ENCODE measurements at places on chromosomes 4 and X. TPM values are rescaled to one million over a fixed set of nuclear protein-coding genes. Genes with fewer than 3 reads are reported as not detected.

Gene RBMXL3
- total RNA-seq, result not detected

GRCh38 chr4:181845617-181846016, 397.6 kb upstream of the TENM3 start:
- DNase-seq, result no peak

Gene GLOD5
- total RNA-seq, result not detected

DNA sequence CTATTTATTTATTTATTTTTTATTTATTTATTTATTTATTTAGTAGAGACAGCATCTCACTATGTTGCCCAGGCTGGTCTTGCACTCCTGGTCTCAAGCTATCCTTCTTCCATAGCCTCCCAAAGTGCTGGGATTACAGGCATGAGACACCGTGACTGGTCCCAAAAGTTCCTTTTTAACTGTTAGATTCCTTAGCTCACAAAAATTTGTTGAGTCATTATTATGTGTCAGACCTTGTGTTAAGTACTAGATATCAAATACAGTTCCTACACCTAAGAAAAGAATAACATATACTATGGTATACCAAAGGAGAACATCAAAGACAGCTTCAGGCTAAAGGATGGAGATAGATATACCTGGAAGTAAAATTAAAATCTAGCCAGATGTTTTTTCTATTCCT, 11.6 kb downstream of the FGA start:
- DNase-seq, result no peak

DNA sequence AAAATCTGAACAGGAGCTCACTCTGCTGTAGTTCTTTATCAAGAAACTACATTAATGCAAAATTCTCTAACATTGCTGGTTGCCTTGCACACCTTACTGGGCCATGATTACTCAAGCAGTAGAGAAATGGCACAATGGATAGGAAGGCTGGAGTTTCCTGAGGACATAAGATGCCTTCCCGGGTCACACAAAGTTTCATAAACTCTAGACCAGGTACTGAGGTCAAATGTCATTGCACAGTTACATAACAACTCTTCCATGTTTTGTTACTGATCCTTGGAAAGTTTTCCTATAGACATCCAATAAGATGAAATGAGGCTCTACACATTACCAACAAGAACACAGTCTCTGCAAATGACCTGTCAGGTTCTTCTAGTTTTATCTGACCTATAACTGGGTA, 9.9 kb downstream of the TEC start:
- DNase-seq, result no peak

DNA sequence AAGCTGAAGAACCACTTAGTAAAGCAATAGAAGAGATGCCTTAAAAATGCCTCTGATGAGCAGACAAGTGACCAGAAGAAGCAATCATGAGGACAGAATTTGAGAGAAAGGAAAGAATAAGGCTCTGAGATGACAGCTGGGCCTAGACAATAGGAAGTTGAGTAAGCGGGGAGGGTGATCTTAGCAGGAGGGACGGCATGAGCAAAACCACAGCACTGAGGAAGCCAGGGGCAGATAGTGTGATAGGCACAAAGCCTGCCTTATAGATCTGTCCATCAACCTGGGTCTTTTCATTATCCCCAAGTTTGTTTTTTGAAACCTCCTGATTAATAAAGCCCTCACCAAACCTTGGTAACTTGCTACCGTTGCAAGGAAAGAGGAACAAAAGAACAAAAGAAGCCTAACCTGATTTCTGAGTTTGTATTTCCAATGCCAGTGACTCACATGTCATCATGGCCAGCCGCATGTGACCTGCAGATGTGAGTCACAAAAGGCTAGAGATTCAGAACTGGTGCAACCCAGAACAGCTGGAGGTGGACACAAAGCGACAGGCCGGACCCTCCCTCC, 55.7 kb upstream of the PPARGC1A start:
- DNase-seq, result no peak

GRCh38 chrX:153776120-153776599, 4.7 kb upstream of the SRPK3 start:
- DNase-seq, result no peak

Gene IGSF1
- total RNA-seq, result 0.14 TPM

Gene DCLK2
- 0.21 TPM for total RNA-seq

Gene UCP1
- total RNA-seq, result not detected

- no peak for DNase-seq
Observed at GRCh38 chr4:89755220-89755619, 81.7 kb downstream of the SNCA start.
